ENCODE measurements at places on chromosomes 1 and 21.
A peak's percentile ranks its signal among the peaks of the same experiment; 100 is the strongest.

- DNase-seq: no peak
These were observed 24.2 kb downstream of the OLFML3 start for GRCh38 chr1:114003431-114003830.

DNA sequence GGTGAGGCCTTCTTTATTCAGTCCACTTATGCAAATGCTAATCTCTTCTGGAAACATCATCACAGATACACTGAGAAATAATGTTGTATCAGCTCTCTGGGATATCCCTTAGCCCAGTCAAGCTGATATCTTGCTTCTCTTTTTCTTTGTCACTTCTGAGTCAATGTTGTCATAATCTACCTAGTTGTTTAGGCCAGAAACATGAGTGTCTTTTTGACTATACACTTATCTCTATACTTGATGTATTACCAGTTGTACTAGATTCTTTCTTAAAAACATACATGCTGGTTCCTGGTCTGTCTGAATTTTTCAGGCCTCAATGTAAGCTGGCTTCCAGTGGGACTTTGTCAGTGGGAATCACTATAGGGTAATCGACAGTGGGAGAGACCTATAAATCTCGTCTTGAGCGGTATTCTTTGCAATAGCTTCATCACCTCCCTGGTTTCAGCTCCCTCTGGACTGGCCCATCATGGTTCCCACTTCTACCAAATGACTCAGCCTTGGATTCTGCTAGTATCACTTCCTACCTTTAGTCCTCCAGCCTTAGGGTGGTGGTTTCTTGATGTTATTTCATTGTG lies 135.2 kb upstream of the CYYR1 start:
- DNase-seq: no peak

GRCh38 chr1:147700042-147701006 lies 30.0 kb upstream of the ACP6 start:
- DNase-seq: peak; percentile 82

GRCh38 chr1:84686223-84686622 lies 4.0 kb downstream of the SSX2IP start:
- no peak for DNase-seq

DNA sequence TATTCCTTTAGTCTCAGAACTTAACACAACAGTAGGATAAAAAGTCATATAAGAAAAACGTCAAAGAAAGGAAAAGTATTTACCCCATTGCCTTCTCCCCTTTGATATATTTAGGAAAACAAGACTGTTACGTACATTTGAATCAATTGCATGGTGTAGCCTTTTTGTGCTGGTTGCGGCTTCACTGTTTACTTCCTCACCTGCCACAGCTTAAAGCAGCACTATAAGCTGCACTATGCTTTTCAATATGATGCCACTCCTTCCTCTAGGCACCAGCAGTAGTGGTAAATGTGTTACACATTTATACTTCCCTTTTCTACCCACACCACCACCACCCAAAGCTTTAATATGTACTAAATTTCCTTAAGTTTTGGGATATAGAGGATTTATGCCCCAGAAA lies 111.1 kb downstream of the ATP1B1 start:
- no peak for DNase-seq

GRCh38 chr1:214363386-214363785 lies 82.4 kb downstream of the SMYD2 start:
- DNase-seq: no peak

GRCh38 chr1:172745014-172745413 lies 86.1 kb downstream of the FASLG start:
- DNase-seq: peak; percentile 24

DNA sequence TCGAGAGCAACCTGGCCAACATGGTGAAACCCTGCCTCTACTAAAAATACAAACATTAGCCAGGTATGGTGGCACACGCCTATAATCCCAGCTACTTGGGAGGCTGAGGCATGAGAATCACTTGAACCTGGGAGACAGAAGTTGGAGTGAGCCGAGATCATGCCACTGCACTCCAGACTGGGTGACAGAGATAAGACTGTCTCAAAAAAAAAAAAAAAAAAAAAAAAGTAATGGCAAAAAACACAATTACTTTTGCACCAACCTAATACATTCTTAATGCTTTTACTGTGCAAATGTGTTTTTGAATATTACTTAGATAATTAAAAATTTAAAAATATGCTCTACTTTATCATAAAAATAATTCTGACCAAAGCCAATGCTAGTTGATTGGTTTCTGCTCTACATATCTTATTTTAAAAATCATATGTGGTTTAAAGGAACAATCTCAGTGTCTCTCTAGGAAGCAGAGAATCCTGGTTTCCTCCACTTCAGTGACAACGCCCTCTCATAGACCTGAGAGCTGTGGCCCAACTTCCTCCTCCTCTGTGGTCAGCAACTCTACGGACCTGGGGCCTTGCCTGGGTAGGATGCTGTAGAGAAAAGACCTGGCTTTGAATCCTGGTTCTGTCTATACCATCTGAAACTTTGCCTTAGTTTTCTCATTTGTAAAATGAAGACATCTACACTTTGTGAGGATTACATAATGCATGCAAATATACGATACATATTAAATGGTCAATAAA lies 64.7 kb downstream of the TGFBR3 start:
- DNase-seq: no peak

DNA sequence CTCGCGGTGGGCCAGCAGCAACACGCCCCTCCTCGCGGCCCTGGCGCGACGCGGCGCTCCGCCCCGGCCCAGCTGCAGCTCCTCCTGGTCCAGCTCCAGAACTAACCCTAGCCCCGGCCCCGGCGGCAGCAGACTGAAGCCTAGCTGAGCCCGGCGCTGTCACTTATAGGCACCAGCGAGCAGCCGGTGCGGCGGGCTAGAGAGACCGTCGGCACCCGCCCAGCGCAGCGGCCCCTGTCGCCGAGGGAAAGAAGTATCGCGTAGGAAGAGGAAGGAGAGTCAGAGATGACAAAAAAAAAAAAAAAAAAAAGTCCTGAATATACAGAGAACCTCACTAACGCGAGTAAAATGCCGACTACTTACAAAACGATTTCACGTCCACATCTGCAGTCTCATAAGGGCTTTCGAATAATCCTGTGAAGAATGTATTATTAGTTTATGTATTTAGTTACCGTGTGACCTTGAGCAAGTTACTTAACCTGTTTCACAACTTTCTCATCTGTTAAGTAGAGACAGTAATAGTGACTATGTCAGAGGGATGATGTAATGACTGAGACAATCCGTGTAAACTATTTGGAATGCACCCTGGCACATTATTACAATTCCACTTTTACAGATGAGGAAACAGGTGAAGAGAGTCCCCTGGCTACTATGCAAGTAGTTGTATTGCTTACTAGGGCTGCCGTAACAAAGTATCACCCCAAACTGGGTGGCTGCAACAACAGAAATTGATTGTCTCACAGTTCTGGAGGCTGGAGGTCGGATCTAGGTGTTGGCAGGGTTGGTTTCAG lies at the start of gene SLC9A1:
Gene SLC9A1, minus strand, starts transcription at position 135 of the 791 bp plus-strand sequence. CDS start 791 bp downstream, outside the sequence.
- DNase-seq: peak; percentile 89

DNA sequence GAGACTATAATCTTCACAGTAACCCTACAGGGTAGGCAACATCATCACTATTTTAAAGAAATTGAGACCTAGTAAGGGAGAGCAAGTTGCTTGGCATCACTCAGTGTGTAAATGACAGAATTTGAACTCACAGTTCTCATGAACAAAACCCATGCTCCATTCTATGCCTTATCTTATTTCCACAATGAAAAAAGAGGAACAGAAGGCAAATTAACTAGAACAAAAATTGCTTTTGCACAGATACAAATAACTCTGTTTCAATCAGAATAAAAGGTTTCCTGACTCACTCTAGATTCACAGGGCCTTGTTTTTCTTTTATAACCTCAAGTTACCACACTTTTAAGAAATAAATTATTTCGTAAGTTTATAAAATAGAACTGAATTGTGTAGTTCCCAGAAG lies 90.1 kb downstream of the UCHL5 start:
- DNase-seq: no peak

DNA sequence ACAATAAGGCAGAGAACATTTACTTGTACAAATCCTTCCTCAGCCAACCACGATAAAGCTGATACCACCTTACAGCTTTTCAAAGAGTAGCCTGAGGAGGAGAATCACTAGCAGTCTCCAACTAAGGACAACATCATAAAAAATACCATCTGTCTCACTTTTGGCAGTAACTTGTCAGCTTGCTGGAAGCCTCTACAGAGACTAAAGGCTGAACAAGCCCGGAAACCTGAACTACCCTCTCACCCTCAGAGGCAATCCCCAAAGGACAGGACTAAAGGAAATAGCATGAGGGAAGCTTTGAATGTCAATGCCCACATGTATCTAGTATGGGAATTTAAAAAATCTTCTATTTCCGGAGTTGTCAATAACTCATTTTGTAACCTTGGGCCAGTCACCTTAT lies 10.6 kb downstream of the SRSF4 start:
- no peak for DNase-seq

DNA sequence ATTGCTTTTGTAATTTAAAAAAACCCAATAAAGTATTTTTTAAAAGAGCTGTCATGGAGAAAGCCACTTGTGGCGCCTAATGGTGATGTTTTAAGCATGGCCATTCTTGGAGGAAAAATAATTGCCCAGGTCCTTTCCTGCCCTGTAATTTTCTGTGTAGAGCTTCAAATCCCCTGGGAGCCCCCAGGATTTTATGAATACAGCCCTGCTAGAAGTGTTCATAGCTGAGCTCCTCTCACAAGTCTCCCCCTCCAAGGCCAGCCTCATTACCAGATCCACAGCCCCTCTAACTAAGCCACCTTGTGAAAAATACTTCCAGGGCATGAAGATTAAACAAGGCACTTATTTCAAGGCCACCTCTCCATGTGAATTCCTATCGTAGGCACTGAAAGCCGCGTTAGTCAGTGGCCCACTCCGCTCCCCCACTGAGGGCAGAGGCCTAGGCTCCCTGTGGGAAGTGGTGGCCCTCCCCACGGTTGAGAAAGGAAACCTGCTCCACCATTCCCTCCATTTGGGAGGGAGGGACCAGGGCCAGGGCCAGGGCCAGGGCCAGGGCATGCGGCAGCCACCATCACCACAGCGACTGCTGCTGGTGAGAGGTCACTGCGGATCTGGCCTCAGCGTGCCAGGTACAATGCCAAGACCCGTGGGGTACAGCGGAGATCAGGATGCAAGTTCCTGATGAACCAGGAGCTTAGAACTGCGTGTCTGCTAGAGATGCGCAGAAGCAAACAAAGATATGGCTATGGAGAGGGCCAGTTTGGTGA lies 83.1 kb downstream of the KCNN3 start:
- no peak for DNase-seq

DNA sequence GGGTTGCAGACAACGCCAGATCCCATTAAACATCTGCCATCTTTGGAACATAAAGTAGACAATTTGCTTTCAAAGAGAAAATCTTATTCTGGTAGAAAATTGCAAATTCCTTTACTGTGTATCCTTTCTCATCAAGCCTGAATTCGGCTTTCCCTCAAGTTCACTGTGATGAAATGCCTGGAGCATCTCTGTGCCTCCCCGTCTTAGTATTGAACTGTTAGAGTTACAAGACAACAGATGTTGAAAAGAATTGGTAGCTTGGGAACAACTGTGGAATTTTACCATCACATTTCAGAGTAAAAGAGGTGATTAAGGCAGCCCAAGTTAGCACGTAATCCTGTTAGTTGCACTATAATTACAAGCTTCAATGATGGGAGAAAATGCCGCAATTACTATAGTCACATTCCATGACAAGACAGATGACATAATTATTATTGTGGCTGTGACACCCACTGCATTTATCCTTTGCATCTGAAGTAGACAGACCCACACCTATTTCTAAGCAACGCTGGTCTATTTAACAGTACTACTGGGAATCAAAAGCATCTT lies 54.4 kb upstream of the B3GALNT2 start:
- DNase-seq: no peak

- peak; percentile 58 for DNase-seq
These were observed at the start of gene CCSAP for GRCh38 chr1:229342656-229343569. Gene CCSAP, minus strand, starts transcription at chr1:229343047. Its CDS starts 582 bp downstream, at chr1:229342465.

- DNase-seq: no peak
These were observed 127.2 kb downstream of the MACF1 start for GRCh38 chr1:39331647-39332046.

DNA sequence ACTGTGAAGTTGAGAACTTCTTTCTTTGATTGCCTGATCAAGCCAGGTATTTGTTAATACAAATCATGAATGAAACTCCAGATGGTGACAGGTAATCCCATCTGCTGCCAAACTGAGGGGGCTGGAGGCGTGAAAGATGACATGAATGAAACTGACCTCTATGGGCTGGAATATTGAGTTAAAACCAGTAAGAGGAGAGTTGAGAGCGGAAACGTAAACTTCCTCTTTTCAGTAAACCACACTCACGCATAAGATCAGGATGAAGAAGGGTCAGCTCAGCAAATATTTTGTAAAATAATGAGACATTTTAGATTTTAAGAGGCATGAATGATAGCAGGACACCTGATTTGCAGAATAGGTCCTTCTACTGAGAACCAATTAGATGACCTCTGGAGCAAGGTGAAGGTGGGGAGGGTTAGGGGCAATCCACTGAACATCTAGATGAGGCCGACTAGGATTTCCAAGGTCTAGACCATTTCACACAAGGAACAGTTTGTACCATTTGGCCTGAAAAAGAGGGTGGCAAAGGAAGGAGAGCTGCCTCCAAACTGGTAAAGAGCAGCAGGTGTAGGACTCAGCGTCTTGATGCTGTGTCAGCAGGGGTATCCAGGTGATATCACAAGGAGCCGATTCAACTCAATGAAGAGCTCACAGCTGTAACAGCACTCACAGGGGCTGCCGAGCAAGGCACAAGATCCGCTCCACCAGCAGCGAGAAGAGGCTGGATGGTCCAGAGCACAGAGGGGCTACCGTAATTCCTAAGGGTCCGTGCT lies 132.6 kb downstream of the NTPCR start:
- DNase-seq: no peak

GRCh38 chr1:155622191-155622590 lies 12.2 kb downstream of the MSTO1 start:
- no peak for DNase-seq

GRCh38 chr1:35173909-35174540 lies 18.9 kb downstream of the SFPQ start:
- no peak for DNase-seq

DNA sequence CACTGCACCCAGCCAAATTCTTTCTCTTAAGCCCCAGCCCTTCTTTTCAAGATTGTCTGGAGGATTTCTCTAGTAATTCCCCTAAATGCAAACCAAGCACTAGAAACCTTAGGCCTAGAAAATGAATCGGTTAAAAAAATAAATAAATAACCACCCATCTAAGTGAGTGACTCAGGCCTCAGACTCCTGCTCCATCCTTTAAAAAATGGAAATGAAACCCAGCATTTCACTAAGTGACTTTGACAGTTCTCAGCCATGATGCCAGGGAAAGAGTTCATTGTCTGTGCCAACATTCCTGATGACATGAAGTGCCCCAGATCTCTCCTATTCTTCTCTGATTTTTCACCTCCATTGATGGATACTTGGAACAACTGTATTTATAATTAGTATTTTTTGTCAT lies 415.2 kb upstream of the DAB1 start:
- DNase-seq: no peak

- no peak for DNase-seq
These were observed 79.0 kb downstream of the ST3GAL3 start for GRCh38 chr1:43786201-43786958.

- peak; percentile 49 for DNase-seq
These were observed 62.7 kb downstream of the PLPP3 start for GRCh38 chr1:56516539-56517252.

- DNase-seq: no peak
These were observed 1.9 kb upstream of the SFT2D2 start for GRCh38 chr1:168223681-168224540.
